ENCODE measurements at places on chromosomes 5 and 9.

- DNase-seq = no peak
Measured at GRCh38 chr9:90802386-90802985, 867 bp downstream of the SYK start.

DNA sequence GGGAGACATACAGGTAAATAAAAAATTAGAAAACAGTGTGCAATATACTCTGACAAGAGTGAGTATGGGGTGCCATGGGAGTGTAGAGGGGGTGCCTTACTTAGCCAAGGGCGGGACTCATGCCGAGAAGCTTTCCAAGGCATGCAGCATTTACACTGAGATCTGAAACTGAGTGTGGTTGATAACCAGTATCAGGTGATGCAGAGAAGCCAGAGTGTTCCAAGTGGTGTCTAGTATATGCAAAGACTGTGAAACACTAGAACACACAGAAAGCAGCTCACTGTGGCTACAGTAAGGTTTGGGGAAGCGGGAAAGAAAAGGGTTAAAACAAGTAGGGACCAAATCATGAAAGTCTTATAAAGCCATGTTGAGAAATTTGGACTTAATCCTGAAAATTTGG, 30.5 kb upstream of the ERBIN start:
- DNase-seq = no peak

GRCh38 chr9:125137200-125137599, 6.1 kb downstream of the SCAI start:
- DNase-seq = no peak

DNA sequence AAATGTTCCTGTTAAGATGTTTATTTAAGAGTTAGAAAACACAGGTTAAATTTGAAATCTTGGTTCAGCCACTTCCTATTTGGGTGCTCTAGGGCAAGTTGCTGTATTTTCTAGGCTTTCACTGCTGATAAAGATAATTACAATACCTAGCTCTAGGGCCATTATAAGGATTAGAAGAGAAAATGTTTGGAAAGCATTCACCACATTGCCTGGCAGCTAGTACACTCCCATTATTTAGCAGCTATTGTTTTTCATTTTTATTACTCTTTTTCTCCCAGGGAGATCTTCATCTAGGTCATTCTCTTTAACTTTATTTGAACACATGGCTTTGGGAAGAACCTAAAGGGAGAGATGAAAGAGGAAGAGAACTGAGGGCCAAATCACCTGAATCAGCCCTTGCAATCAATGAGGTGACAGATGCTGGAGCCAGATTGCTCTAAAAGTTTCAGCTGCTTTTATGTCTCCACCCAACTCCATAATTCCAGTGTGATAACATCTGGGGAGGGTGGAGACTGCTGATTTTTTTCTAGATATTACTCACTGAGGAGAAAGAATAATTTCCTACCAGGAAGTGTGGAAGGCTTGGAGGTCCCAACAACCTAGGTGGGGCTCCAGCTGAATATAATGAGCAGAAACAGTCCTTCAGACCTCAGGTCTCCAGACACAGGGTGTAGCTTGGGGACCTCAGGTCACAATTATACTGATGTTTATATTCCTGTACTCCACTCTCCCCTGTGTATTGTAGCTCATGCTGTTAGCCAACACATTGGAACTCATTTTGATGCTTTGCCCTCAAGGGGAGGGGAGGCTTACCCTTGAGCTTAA, 640.0 kb downstream of the RAB3C start:
- no peak for DNase-seq

- DNase-seq = no peak
Measured at GRCh38 chr5:14147210-14147609, 4.1 kb downstream of the TRIO start.

DNA sequence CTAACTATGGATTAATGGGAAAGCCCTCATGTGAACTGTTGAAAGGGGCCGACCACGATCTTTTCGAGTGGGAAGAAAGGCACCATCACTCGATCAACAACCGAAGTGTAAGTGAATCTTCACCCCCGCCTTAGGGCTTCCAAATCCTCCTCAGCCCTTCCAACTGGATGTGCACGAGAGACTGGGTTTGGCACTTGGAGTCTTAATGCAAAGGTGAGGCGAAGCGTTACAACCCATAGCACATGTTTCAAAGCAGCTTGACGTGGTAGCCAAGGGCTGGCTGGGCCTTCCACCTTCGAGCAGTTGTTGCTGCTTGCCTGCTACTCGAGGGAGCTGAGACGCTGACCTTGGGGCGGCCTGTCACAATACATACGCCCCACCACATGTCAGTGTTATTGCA, 5.7 kb upstream of the LCN9 start:
- no peak for DNase-seq

GRCh38 chr5:131628990-131629389, 6.0 kb downstream of the RAPGEF6 start:
- no peak for DNase-seq

DNA sequence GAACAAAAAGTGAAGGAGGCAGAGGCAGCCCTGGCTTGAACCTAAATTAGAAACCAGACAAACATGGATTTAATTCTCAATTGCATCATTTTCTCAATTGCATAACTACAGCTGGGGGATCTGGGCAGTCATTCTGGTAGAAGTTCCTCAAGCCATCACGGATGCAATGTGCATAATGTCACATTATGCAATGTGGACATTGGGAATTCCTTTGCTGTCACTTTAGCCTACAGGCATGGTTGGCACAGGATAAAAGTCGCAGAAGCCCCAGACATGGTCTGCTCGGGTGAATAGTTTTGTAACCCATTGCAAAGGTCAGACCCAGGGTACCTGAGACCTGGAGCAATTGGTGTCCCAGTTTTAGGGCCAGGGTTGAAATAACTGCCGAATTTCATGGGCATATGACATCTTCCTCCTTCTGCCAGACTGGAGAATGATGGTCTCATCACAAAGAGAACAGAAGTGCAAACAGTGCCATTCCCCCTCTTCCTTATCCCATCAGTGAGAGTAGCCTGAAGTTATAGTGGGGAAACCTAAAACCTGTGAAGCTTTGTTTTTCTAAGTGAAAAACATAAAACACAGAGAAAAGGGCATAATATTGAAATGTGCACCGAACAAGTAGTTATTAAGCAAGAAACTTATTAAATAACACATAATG, 290.8 kb downstream of the MSX2 start:
- DNase-seq = no peak

GRCh38 chr5:90479611-90480385, 5.1 kb downstream of the POLR3G start:
- no peak for DNase-seq

- DNase-seq = no peak
Measured at GRCh38 chr5:160742446-160742845, 109.6 kb downstream of the ATP10B start.

GRCh38 chr5:17157916-17158529, 59.4 kb upstream of the BASP1 start:
- DNase-seq = no peak

GRCh38 chr5:15902066-15902465, 277.5 kb downstream of the MARCHF11 start:
- no peak for DNase-seq

DNA sequence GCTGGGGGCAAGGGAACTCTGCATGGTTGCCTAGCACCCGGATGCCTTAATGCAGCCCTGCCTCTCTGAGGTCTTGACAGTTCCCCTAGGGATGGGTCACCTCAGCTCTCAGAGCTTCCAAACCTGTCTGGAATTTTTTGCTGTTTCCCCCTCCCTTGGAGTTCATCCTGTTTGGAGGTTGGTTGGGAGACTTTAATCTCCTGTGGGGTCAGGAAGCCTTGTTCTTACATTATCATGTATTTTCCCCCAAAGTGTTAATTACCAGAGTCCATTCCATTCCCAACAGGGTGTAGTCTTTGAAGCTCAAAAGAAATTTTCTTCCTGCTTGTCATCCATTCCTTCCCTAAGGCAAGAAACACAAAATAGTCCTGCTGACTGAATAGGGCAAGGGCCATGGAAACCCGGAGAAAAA, 150.3 kb upstream of the SPRY4 start:
- DNase-seq = no peak

DNA sequence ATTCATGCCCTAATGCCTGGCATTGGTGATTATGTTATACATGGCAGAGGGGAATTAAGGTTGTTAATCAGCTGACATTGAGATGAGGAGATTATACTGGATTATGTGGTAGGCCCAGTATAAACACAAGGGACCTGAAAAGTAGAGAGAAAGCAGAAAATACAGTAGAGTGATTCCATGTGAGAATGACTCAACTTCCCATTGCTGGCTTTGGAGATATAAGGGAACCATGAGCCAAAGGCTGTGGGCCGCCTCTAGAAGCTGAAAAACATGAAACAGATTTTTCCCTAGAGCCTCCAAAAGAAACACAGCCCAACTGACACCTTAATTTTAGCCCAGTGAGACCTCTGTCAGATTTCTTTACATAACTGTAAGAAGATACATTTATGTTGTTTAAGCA, 65.0 kb upstream of the CTXN3 start:
- DNase-seq = no peak

- DNase-seq = no peak
Measured at GRCh38 chr5:172383191-172383802, 71.0 kb downstream of the SH3PXD2B start.

DNA sequence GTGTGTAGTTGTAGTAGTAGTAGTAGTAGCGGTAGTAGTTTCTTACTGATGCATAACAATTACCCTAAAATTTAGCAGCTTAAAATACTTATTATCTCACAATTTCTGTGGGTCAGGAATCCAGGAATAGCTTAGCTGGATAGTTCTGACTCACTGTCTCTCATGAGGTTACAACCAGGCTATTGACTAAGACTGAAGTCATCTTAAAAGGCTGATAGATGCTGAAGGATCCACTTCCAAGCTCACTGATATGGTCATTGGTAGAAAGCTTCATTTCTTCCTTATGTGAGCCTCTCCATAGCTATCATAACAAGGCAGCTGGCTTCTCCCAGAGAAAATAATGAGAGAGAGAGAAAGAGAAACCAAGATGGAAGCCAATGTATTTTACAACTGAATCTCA, 147.5 kb upstream of the FBXL17 start:
- DNase-seq = no peak

All from hypothalamus (tissue), 51 donors.